ENCODE measurements at places on chromosomes 6 and 20. TPM values are rescaled to one million over a fixed set of nuclear protein-coding genes. Genes with fewer than 3 reads are reported as not detected.
A peak's percentile ranks its signal among the peaks of the same experiment; 100 is the strongest.

SSTR4 gene
- polyA plus RNA-seq, result not detected

SPATA2 gene
- 16.6 TPM for polyA plus RNA-seq

PRSS35 gene
- 0.71 TPM for polyA plus RNA-seq

CHRNA4 gene
- polyA plus RNA-seq, result 6.4 TPM

NOX3 gene
- not detected for polyA plus RNA-seq

SLC35D3 gene
- 6.1 TPM for polyA plus RNA-seq

FOXA2 gene
- polyA plus RNA-seq, result 131 TPM

ERGIC3 gene
- polyA plus RNA-seq, result 404 TPM

KHDRBS2 gene
- 0.58 TPM for polyA plus RNA-seq

DNA sequence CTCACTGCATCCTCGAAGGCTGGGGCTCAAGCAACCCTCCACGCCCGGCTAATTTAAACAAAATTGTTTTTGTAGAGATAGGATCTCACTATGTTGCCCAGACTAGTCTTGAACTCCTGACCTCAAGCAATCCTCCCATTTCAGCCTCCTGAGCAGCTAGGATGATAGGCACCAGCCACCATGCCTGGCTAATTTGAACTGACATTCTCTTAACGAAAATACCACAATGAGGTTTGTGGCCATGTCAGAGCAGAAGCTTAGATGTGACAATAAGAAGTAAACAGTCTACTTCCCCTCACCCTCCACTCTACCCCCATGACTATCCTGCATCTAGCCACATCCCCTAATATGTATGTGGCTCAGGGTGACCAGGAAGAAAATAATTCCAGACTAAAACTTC lies 74.8 kb upstream of the PLCB4 start:
- no peak for DNase-seq

- DNase-seq, result peak; percentile 96
Measured at GRCh38 chr20:62386383-62387218, at the start of gene RPS21. RPS21 (plus strand) TSS chr20:62387103; CDS start chr20:62387339, 236 bp downstream.

- no peak for DNase-seq
Measured at GRCh38 chr6:92281571-92282076, 1137.7 kb downstream of the EPHA7 start.

DNA sequence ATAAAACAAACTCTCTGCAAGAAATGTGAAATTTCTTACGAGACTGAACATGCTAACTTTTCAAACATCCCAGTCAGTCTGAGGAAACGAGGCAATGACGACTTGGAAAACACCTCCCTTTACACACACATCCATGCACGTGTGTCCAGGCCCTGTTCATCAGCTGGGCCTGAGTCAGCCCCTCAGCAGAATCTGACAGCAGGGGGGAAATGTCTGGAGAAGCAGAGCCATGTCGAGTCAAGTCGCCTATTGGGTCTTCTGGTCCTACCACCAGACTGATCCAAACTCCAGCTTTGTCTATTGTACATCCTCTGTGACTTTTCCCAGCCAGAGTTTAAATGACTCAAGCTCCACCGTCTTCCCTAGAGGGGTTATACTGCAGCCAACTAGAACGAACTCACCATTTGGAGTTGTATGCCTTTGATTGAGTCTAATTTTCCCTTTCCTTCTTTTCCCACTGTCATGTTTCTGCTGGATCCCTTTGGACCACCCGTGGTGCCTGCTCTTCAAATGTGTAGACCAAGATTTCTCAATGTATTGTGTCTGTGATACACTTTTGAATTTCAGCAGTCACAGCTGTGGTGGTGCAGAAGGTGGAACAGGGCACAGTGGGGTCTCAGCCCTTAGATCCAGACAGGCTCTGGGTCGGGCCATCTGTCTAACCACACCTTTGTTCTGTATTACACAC lies 254.0 kb downstream of the CDC5L start:
- no peak for DNase-seq

GRCh38 chr6:26044140-26045064 lies 42.8 kb upstream of the HFE start:
- no peak for DNase-seq

- DNase-seq, result no peak
Measured at GRCh38 chr20:32203356-32204204, 4.0 kb downstream of the PLAGL2 start.

GRCh38 chr20:51800060-51800871 lies 2.1 kb downstream of the SALL4 start:
- DNase-seq, result peak; percentile 78

DNA sequence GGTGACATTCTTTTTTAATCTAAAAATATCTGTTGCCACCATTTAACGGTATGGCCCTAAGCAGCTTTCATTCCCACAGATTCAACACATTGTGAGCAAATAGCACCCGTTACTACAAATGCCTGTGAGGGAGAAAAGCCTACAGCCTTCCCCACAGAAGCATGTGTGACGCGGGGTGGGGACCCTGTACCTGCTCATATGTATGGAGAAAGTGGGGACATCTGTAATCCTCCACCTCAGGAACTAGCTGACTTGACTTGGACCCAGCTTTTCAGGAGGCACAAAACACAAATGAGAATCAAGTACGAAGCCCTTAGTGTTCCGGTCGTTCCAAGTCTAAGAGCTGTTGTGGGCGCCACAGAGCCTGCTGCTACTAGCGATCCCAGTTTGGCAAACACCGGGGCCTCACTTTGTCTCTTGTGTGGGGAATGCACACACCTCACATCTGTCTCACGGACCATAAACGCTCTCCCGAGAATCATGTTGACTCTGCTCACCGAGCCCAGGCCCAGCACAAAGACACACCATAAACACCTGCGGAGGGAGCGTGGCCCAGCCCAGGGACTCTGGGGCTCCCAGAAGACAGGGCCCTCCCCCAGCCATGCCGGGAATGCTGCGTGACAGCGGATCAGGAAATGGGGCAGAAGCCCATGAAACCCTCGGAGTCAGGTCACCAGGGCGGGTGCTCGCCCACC lies 21.6 kb downstream of the DLL1 start:
- DNase-seq, result no peak

DNA sequence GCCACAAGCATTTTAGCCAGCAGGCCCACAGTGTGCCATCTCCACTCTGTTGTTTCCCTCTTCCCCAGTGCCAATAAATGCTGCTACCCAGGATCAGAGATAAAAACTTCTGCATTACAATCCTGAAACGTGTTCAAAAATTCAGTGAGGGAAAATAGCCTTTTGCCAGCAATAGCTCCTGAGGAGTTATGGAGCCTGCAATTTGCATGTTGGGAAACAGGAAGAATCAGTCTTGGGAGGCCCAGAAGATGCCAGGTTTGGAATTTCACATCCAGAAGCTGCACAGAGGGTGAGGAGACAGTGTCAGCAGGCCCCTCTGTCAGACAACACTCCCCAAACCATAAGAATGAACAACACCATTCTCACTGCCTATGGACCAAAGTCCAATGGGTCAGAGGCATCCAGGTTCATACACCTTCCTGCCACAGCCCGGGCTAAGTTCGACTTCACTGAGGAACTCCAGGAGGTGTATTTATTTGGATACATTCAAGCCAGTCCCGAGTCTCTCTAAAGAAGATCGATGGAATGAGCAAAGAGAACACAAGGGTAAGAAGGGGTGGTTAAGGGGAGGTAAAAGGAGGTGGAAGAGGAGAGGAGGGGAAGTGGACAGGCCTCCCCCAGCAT lies 20.8 kb downstream of the RRBP1 start:
- DNase-seq, result no peak

DNA sequence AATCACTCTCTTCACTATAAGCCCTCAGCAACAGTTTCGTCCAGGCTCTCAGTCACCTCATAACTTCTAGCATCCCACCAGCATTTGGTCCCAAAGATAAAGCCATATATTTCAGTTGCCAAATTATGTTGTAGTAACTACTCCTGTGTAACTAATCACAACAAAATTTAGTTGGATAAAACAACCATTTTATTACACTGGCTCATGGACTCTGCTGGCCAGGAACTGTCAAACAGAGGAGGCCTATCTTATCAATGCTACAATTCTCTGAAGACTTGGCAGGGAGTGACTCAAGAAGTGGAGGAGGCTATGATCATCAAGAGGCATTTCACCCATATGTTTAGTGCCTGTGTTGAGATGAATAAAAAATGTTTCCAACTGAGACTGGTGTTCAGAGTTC lies 1082.3 kb upstream of the GJE1 start:
- no peak for DNase-seq

DNA sequence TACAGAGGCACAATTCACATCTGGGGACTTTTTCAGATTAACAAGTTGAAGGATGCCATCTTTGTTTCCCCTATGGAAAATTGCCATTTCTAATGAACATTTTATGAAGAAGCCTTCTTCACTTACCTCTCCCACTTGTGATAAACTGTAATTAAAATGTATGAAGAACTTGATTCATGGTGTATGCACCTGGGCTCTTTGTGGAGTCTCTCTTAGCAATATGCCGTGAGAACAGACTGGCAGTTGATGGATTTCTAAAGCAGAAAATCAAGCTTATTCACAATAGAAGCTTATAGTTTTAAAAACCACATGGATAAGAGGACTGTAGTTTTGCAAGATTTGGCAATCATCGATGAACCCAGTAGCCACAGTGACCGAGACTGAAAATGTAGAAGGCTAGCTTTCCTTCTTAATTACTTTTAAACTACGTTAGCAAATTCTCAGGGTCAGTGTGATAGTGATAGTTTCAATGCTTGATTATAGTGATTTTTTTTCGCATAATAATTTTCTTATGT lies 270.6 kb downstream of the PRL start:
- no peak for DNase-seq

DNA sequence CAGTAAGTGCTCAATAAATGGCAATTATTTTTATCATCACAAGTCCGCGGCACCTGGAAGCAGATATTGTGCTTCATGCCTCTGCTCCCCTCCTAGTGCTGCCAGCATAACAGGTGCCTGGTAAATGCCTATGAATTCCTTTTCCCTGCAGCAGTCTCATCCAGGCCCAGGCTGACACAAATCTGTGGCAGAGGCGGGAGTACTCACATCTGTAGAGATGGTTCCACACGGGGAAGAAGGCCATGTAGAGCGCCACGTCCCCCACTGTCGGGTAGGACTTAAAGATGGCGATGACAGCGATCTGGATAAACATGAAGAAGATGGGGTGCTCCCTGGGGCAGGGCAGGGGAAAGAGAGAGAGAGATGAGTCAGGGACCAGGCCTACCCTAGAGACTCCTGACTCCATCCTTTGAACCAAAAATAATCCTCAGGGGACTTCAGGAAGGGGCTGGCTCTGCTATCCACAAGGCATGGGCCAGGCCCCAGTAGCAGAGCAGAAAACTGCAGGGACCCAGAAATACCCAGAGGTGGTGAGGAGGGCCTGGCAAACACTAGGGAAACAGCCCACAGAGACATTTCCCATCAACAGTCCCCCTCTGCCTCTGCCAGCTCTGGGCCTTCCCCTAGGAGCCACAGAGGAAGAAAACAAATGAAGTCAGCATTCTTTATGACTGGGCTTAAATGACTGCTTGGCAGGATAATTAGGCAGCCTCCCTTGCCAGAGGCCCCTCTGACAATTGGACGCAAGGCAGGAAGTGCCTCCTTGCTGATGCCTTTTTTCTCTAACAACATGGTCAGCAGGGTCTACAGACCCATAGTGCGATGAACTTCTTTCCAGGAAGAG lies 23.0 kb downstream of the MAP1LC3A start:
- DNase-seq, result peak; percentile 41

GRCh38 chr6:64034291-64034690 lies 398.7 kb downstream of the PHF3 start:
- DNase-seq, result no peak

DNA sequence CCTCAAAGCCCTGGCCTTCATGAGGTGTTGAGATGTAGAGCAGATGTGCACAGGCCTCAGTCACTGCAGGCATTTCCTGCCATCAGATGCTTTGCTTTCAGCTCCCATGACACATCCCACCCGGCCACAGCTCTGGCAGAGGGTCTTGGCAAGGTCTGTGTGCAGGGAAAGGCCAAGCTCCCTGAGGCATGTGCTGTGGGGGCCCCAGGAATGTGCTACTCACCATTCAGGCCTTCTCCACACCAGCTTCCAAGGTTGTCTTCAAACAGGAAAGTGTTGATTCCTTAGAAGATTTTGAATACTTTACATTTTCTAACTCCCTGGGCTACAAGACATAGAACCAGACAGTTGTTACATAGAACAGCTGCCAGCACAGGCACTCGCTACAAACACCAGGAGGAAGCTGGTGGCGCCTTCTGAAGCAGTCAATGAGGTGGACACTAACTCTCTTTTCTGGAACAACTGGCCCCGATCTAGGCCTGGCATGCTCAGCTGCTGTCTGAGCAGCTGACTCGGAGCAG lies 27.8 kb downstream of the CASS4 start:
- DNase-seq, result no peak

GRCh38 chr6:130632897-130633296 lies 194.3 kb upstream of the SMLR1 start:
- no peak for DNase-seq

DNA sequence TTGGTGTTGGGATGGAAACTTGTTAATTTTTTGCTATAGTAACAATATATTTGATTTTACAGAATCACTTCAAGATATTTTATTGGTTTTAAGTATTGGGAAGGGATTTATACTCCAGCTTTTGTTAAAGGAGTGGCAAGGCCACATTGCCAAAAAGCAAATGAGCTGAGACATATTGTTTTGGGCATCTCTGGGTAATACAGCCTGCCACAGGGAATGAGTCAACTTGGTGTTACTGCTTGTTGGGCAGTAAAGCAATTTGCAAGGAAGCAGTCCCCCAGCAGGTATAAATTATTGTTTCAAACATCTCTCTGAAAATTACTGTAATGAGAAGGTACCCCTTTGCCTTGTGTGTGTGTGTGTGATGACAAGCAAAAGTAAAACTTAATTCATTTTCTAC lies 868.3 kb upstream of the FLRT3 start:
- DNase-seq, result no peak

DNA sequence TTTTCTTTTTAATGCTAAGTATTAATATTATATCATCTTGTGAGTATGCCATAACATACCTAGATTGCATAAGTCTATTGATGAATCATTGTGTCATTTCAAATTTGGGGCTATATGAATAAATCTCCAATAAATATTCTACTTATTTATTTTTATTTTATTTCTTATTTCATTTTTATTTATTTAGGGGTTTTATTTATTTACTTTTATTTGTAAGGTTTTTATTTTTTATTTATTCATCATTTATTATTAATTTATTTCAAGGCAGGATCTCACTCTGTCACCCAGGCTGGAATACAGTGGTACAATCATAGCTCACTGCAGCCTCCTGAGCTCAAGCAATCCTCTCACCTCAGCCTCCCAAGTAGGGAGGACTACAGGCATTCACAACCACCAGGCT lies 36.3 kb downstream of the BMP5 start:
- DNase-seq, result no peak

DNA sequence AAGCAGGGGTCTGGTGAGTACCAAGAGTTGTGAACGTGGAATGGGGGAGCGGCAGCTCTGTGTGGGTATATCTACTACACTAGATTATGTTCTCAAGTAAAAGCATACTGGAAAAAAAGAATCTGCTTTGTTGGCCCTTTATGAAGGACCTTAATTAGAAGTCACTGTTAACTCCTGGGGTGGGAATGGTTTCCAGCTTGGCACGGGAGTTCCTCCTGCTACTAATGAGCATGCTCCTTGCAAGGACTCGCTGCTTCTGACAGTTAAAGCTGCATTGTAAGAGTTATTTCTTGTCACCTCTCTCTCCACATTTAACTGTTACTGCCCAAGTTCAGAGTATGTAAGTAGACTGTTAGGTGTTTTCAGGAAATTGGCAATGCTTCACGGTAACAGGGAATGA lies 292.7 kb downstream of the ZFAND3 start:
- DNase-seq, result peak; percentile 67
